Fibroblast of villous mesenchyme (primary cell): ENCODE measurements at places on chromosomes 12 and 14. TPM values are rescaled to one million over a fixed set of nuclear protein-coding genes. Genes with fewer than 3 reads are reported as not detected.

DNA sequence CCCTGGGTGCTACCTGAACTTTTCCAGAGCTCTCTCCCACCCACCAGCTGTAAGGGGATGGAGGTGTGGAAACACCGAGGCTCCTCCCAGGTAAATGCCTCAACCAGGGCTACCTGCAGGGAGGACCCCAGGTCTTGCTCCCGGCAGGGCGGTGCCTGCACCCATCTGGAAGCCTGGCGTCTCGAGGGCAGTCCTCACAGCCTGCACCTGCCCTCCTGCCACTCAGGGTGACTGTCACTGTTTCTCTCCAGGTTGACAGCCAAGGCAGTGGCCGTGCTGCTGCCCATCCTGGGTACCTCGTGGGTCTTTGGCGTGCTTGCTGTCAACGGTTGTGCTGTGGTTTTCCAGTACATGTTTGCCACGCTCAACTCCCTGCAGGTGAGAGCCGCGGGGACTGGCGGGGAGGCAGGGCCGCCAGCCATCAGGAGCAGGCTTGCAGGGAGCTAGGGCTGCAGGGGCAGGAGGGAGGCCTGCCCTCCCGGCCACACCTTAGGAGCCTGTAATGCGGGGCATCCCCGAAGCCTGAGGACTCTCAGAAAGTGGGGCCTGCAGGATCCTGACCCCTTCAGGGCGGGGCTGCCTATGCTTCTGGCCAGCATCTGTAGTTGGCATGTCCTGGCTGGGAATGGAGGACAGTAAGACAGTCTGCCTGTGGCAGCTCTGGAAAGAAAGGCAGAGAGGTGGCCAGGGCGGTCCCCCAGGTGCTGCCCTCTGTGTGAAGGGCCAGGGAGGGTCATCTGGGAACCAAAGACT is 182.3 kb downstream of the ADGRD1 start:
- DNase-seq, result no peak

DNA sequence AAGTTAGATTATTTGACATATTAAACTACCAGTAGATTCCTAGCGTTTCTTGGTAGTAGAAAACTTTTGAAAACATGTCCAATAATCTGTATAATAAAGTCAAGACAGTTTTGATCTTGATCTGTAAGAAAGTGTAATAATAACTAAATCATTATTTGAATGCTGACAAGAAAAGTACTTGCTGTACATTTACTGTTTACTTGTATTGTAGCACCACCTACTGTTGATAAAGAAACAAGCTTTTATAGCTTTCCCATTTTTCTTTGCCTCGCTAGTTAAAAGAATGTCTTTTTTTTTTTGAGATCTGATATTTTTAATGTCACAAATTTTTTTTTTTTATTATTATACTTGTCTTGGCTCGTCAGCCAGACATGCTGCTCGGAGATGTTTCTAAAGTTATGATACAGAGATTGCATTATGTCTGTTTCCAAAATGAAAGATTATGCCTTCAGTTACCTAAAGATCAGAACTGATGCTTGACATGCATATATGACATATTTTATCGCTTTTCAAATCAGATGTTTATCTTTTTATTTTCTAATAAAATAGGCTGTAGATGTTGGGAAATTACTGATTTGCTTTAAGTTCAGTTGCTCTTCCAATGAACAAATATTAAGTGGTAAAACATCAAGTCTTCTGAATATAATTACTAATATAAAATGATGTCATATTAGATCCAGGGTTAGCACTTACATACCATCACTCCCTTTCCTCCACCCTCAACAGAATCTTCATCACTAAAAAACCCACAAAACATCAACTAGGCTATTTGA is 140.5 kb downstream of the AKAP6 start:
- DNase-seq, result peak; percentile 72

DNA sequence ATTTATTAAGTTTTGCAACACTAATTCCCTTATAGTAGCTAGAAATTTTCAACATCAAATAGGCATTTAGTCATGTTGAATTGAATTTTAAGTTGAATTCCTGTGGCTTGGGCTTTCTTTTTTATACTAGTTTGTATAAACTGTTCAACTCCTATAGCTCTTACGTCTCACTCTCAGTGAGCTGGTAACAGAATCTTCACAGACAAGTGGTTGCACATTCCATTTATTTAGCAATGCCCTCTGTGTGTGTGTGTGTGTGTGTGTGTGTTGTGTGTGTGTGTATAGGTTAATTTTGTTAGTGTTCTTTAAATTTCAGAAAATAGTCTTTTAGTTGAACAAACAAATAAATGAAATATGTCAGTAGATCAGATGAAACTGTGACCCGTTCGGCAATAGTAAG is 425.0 kb downstream of the NPAS3 start:
- DNase-seq, result peak; percentile 13

DNA sequence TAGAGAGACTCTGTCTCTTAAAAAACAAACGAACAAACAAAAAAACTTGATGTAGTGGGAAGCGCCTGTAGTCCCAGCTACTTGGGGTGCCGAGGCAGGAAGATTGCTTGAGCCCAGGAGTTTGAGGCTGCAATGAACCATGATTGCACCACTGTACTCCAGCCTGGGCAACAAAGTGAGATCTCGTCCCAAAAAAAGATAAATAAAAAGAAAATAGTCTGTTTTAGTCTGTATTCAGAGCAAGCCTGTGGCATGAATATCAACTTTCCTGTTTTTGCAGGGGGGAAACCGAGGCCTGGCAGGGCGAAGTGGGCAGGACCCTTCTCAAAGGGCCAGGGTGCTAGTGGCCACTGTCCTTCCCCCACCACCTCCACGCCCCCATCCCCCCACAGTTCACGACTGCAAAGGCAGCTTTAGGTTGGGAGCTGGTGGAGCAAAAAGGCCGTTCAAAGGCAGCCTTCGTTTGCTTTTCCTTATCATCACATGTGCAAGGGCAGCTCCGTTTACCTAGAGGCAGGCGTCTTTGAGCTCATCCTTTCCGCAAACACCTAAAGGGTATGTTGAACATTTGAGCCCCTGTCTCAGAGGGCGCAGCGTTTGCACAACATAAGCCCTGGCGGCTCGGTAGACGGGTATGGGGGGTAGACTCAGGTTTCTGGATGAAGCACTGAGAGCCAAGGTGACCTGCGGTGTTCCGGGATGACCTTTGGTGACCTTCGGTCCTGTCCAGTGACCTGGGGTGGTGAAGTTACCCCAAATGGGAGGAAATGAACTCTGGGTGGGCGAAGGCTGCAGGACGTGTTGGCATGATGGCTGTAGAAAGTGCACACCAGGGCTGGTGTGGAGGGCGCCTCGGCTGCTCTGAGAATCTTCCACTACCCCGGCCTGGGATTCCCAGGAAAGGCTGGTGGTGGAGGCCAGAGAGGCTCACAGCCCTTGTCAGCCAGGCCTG is 8.7 kb upstream of the MEG3 start:
- DNase-seq, result no peak

GRIP1 gene
- total RNA-seq, result 0.32 and 1.7 TPM in 2 replicates

IAPP gene
- not detected in 2 replicates for total RNA-seq

WNT5B gene
- total RNA-seq, result 78.2 and 98.2 TPM in 2 replicates

TDRD9 gene
- total RNA-seq, result 0.32 and 0.86 TPM in 2 replicates

DNA sequence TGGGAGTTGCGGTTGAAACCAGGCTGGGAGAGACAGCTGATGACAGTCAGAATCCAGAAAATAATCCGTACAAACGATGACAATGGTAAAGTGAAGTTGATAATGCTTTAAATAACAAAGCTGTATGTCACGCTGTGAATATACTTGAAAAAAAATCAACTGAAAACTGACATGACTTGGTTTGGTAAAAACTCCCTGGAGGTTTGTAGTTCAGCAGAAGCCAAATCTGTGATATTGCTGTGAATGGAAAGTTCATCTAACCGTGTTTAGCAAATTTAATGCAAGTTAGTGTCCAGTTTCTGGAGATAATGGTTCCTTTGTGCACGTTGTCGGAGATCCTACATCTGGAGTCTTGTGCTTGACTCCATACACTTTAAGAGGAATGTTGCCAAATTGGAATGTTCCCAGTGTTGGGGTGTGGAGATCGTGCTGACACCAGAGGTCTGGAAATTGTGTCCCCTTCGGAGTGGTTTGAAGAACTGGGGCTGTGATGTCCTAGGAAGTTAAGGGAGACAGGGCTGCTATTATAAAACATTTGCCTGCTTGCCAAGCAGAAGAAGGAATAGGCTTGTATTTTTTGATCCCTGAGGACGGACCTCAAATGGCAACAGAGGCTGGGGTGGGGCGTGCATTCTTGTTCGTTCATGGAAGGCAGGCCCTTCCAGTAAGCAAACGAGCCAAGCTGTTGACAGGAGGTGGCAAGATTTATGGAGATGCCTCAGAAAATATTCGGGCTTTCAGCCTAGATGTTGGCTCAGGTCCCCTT is 30.6 kb downstream of the PPFIBP1 start:
- peak; percentile 77 for DNase-seq

DNA sequence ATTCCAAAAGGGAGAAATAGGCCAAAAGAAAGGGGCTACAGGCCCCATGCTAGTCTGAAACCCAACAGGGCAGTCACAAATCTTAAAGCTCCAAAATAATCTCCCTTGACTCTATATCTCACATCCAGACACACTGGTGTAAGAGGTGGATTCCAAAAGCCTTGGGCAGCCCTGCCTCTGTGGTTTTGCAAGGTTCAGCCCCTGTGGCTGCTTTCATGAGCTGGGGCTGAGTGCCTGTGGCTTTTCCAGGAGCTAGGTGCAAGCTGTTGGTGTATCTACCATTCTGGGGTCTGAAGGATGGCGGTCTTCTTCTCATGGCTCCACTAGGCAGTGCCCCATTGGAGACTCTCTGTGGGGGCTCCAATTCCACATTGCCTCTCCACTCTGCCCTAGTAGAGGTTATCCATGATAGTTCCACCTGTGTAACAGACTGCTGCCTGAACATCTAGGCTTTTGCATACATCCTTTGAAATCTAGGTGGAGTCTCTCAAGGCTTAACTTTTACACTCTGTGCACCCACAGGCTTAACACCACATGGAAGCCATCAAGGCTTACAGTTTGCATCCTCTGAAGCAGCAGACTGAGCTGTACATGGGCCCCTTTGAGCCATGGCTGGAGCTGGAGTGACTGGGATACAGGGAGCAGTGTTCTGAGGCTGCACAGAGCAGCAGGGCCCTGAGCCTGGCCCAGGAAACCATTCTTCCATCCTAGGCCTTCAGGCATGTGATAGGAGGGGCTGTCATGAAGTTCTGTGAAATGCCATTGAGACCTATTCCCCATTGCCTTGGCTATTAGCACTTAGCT is 66.5 kb upstream of the ABCD2 start:
- DNase-seq, result no peak

DNA sequence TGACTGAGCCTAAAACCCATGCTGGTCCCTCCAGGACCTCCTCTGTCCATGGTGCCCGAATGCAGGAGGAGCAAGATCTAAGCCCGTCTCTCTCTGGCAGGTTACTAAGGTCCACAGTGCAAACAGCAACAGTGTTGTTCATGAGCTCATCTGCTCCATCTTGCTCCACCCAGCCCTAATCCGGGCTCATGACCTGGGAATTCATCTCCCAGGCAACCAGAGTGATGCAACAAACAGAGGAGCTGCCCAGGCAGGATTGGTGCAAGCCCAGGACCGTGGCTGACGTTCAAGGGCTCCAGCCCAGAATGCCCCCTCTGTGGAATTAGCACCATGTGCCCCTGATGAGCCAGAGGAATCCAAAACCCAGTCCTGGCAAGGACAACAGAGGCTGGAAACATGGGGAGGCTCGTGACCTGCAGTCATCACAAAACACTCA is 29.9 kb downstream of the HSPB8 start:
- peak; percentile 70 for DNase-seq

DNA sequence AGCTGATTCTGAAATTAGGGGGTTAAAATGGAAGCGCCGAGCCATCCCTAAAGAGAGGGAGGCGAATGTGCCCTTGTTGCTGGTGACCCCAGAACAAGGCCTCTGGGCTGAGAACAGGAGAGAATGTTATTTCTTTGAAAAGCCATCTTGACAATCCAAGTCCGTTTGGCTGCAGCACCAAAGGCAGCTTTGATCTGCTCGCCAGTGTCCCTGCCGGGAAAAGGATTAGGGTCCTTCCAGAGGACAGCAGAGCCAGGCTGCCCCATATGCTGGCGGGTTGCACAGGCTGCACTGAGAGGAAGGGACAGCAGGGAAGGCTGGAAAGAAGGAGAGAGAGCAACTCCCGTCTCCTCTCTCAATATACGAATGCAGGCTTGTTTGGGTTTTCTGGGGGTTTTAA is 141.7 kb downstream of the TMEM132C start:
- no peak for DNase-seq

GLIPR1L1 gene
- not detected in 2 replicates for total RNA-seq

RNF212B gene
- not detected in 2 replicates for total RNA-seq

- DNase-seq, result peak; percentile 52
Measured at GRCh38 chr12:126607867-126608266, 1542.6 kb downstream of the AACS start.

DNA sequence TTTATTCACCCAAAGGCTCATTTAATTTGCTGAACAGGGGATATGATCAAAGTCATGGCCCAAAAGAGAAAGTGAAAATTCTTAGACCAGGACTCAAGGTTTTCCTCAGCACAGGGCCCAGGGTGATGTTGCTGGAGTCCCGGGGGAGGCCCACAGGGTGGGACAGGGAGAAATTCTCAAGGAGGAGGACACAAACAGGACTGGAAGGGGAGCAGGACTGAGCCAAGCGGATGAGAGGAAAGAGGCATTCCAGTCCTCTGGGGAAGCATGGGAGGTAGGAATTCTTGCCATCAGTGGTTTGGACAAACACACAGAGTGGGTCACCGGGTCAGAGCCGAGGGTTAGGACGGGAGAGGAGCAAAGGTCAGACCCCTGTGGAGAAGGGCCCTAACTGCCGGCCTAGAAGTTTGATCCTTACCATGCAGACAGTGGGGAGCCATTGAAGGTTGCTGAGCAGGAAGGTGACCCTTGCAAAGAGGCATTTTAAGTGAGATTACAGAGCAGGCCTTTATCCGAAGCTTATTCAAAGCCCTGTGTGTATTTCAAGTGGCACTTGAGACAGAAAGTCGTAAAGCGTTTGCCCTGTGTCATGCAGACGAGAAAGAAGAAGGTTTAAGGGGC is 68.4 kb upstream of the PTGR2 start:
- DNase-seq, result peak; percentile 63

DNA sequence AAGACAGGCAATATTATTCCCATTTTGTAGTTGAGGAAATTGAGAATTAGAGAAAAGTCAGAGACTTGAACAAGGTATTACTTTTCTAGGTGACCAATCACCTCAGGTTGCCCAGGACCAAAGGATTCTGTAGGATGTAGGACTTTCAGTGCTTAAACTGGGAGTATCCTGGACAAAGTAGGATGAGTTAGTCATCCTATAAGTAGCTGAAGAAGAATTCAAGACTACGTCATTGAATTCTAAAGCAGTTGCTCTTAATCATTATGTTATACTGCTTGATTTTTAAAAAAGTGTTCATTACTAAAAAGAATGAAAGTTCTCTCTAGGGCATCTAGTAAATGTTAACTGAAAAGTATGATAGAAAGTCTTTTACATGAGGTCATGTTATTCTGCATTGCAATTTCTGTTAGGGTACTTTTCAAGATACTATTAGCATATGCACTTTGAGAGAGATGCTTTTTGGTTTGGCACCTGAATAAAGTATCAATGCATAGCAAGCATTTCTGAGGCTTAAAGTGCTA is 101.7 kb downstream of the RTN1 start:
- DNase-seq, result no peak
